Eye (tissue), 1 donor: ENCODE measurements at places on chromosomes 4 and X.

- DNase-seq: peak; percentile 90
These were observed 550 bp downstream of the CBR4 start for GRCh38 chr4:169009286-169010124.

- no peak for DNase-seq
These were observed 102.5 kb upstream of the CASK start for GRCh38 chrX:42025861-42026260.

GRCh38 chrX:71282514-71283402 is 677 bp upstream of the NONO start:
- no peak for DNase-seq

GRCh38 chr4:169208516-169208915 is 62.2 kb downstream of the SH3RF1 start:
- DNase-seq: no peak

DNA sequence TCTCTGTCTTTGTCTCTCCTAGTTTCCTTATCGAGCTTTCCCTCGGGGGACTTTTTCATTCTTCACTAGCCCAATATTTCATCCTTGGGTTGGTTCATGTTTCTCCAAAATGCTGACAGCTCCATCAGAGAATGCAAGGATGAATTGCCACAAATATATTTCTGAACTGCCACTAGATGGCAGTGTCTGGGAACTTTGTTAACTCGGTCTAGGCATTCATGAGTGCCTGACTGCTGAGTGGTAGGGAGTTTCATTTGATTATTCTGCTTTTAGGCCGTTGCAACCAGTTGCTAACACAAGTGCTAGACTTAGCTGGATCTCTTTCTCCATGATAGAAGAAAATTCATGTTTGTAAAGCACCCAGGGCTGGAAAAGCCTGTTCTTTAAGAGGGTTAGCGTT is 73.5 kb upstream of the RAP2C start:
- DNase-seq: peak; percentile 56

DNA sequence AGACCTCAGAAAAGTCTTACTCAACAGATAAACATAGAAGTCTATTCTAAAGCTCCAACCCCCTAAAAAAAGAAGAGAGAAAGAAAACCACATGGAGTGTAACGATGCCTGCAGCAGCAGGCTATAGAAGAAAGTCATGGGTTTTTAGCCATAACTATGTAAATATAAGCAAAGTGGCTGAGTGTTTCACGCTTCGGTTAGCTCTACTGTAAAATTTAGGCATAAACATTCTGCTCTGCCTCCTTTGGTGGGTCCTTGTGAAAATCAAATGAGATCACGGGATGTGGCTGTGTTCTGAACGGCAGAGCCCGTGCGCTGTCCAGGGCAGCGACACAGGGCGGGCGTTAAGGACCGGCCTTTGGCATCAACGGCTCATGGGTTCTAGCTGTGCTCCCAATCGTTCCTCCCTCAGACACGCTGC is 78.4 kb downstream of the IRF2 start:
- no peak for DNase-seq

DNA sequence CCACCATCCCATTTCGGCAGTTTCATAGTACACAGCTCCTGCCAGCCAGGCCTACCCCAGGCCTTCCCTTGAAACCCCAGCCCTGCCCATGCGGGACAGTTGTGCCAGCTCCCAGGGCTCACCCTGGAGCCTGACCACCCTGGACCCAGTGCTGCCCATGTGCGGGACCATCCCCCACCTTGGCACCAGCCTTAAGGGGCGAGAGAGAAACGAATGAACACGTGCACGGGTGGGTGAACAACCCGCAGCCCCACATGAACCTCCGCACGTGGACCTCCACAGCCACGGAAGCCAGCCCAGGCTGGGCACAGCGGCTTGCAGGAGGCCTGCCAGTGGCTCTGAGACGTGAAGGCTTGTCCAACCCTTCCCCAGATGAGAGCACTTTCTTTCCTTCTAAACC is 76.0 kb upstream of the MXD4 start:
- DNase-seq: no peak
